ENCODE measurements at places on chromosomes 3 and 15.

- no peak for DNase-seq
Observed at GRCh38 chr15:85673326-85673725, 121.4 kb downstream of the KLHL25 start.

DNA sequence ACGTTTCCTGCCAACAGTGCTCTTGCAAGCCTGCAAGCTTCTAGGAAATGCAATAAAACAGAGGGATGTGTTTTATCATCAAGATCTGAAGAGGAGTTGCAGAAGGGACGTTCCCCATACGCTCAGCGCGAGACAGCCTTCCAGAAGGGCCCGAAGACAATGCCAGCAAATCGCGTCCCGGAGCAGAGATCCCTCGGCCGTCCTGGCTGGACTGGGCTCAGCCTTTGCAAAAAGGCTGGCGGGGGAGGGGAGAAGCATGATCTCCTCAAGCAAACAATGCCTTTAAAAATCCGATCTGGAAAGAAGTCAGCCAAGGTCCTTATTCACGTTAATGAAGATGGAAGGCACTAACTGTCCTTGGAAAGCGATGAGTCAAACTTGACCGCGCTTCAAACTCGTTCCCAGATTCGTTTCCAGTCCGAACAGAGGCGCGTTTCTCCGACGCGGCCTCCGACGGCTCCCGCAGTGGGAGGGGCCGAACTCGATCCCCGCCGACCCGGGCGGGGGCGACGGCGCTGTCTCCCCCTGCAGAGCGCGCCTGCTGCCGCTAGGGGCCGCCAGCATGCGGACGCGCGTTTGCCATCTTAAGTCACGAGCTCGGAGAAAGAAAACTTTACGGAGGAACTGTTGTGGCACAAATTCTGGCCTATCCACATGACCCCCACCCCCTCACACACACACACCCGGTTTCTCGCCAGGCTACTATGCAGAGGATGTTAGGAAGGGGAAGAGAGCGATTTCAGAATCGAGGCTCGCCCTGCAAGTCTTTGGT, 5.5 kb downstream of the BCL6 start:
- DNase-seq = peak; percentile 65

DNA sequence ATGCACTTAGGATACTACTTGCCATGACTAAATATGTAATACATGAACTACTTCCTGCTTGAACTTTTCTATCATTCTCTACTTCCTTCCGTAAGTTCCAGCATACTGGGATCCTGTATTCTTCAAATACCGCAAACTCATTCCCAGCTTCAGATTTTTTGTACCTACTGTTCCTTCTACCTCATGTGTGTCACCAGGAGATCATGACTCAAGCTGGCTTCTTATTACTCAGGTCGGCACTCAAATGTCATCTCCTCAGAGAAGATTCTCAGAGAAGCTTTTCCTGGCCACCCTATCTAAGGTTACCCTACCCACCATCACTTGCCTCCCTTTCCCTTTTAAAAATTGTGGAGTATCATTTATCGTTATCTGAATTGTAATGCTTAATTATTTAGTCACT, 66.7 kb downstream of the RFX7 start:
- no peak for DNase-seq

- no peak for DNase-seq
Observed at GRCh38 chr15:100163961-100164360, 177.8 kb downstream of the ADAMTS17 start.

DNA sequence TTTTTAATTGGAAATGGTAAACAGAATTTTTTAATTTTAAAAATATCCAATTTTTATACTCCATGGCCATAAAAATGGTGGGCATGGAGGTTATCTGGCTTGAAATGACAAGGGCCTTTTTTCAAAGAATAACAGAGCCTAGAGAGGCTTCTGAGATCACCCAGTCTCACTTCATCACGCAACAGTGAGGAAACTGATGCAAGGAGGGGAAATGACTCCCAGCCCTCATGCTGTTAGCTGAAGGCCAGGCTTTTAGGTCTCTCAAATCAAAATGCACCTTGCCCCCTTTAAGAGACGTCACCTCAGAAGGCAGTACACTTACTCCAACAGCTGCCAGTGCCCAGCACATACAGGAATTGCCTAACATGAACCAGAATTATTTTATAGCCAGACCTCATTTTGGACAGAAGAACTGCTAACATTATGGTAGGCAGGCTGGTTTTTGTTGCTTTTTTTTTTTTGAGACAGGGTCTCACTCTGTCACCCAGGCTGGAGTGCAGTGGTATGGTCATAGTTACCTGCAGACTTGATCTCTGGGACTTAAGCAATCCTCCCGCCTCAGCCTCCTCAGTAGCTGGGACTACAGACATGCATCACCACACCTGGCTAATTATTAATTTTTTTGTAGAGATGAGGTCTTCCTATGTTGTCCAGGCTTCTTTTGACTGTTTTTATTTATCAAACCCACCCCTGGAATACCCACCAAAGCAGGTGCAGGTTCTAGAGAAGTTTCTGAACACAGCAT, 9.1 kb downstream of the RAB43 start:
- no peak for DNase-seq

DNA sequence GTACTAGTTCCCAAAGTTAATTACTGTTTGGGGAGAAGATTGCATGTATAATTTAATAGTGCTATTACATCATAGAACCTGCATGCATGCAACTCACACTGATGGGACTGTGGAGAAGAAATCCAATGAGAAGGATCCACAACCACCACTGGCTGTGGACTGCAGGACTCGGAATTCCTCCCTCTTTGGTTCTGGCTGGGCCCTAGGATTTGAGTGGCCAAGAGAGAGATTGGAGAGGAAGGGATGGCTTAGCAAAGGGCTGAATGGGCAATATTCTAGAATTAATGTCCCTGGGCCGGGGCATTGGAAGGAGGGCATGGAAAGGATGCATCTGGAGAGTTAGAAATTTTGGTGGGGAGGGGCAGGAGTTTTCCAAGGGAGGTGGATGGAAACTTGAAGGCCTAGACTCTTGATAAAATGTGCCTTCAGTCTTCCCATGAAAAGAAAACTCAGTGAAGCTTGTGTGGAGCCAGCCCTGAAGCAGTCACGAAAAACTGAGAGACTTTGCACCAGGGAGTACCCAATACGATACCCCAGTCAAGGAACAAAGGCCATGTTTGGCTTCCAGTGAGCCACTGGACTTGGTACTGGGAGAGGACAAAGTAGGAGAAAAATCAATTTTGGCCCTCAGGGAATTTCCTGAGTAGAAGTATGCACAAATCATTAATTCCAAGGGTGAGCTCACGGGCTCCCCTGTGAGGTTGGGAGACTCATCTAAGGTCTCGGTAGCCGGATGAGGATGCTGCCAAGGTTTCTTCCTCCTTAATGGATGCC, 31.4 kb upstream of the TPM1 start:
- DNase-seq = no peak

DNA sequence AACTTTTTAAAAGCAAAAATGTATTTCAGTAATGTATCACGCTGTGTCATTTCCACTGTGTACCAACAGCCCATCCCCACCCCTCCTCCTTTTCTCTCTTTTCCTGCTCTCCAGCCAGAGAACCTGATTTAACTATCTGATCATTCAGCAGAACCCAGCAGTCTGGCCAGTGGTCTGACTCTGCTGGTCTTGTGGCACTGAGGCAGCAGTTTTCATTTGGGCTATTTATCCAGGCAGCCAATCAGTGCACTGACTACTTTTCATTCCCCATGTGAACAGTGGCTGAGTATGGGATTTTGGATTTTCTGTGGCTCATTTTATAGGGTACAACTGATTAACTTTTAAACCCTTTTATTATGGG, 56.3 kb downstream of the GPR171 start:
- no peak for DNase-seq

DNA sequence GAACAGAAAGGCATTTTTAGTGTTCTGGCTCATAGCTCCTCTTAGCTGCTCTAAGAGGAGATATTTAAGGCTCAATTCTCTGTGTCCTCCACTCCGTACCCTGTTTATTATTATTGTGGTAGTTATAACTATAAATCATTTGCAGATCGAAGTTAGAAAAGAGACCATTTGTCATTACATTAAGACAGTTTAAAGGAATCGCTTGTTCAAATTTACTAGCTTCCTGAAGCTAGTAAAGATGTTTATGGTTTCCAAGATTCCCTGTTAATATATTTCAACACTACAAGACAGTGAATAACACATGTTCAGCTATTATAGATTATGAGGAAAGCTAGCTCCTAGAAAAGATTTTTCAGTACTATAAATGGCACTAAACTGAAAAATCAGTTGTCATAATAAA, 12.6 kb downstream of the ATXN7 start:
- no peak for DNase-seq

- no peak for DNase-seq
Observed at GRCh38 chr3:136954251-136954650, 3.5 kb upstream of the IL20RB start.

DNA sequence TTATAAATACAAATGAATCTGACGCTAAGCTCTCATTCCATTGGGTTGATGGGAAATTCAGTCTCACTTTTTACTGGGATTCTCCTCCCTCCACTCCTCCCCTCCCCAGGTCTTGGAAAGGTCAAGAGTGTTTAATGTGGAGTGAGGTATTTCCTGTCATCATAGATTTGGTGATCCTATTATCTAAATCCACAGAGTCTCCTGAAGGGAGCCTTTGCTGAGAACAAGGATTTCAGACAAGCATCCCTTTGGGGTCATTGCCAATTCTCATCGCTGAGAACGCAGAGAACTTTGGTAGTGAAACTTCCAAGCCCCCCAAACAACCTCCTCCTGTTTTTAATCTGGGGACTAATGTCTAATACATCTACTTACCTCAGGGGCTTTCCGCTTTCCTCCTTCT, 297.9 kb downstream of the OTOL1 start:
- no peak for DNase-seq

- no peak for DNase-seq
Observed at GRCh38 chr3:193744048-193744821, 151.2 kb downstream of the OPA1 start.

- DNase-seq = no peak
Observed at GRCh38 chr15:31300981-31301672, 25.5 kb upstream of the KLF13 start.

GRCh38 chr3:66795365-66795764, 202.7 kb upstream of the KBTBD8 start:
- no peak for DNase-seq

- no peak for DNase-seq
Observed at GRCh38 chr3:21889166-21889565, 138.2 kb upstream of the ZNF385D start.

- no peak for DNase-seq
Observed at GRCh38 chr3:50290161-50290641, 2.0 kb downstream of the IFRD2 start.

All from activated CD4-positive, alpha-beta T cell treated with anti-CD3 and anti-CD28 coated beads for 1 hour (primary cell).